Erythroblast (primary cell): ENCODE measurements at places on chromosomes 2 and 18.

DNA sequence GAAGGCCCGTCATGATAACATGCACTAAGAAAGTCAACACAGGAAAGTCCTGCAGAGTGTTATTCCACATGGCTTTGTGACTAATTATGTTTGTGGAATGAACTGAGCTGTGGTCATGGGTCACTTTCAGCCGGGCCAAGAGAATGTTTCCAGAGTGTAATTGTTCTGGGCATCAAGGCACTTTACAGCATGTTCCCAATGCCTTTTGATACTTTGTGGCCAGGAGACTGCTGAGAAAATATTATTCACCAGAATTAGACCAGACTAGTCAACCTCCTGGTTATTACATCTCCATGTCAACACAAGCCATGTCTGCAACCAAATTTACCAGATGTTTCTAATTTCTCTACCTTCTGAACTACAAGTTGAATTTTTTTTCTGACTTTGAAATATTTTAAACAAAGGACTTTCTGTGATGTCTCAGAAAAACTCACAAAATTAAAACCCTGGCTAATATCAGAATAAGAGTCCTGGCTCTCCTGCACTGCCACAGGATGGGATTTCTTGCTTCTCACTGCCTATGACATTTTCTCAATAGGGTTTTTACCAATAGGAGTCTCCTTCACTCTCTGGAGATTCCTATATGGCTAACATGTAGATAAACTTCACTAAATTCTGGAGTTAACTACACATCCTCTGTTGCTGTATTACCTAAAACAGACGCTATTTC lies 90.6 kb upstream of the WDR75 start:
- no peak for DNase-seq

DNA sequence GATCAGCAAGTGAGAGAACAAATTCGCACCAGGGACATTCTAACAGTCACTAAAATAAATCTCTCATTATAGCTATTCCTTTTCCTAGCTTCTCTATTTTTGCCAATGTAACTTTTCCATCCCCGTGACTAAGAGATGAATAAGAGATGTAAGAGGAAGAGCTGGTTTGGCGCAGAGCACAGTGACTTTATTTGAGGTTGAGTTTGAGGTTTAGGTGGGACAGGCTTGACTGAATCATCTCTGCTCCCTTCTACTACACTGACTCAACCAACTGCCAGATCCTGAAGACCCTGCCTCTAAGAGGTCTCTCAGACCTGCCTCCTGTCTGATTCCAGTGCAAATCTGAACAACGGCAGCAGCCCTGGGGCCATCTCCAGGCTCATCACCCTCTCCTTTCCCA lies 28.0 kb downstream of the RFX8 start:
- DNase-seq, result no peak

GRCh38 chr2:16043192-16043591 lies 102.8 kb downstream of the MYCN start:
- no peak for DNase-seq

DNA sequence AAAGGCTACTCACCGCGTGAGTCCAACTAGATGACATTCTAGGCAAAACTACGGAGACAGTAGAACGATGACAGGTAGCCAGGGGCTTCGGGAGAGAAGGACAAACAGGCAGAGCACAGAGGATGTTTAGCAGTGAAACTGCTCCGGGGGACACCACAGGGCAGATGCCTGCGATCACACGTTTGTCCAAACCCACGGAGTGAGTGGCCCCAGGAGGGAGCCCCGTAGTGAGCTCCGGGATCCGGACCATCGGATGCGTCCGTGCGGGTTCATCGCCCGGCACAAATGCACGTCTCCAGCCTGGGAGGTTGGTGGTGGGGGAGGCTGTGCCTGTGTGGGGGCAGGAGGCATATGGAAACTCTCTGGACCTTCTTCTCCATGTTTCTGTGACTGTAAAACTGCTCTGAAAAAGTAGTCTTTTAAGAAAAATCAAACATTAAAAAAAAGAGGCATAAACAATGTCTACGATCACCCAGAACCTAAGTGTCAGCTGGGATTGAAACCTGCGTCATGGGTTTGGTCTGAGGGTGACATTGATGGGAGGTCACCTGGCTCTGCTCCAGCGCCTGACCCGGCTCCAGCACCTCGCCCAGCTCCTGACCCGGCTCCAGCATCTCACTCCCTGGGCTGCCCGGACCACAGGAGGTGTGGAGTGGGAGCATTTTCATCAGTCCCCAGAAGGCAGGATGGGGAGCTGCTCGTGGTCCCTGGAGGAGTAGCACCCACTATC lies 83.0 kb upstream of the CTDP1 start:
- DNase-seq, result no peak

GRCh38 chr18:54918060-54918459 lies 41.2 kb downstream of the CCDC68 start:
- DNase-seq, result no peak

GRCh38 chr18:2709316-2709715 lies 53.8 kb downstream of the SMCHD1 start:
- DNase-seq, result no peak
